Stimulated activated CD8-positive, alpha-beta memory T cell treated with anti-CD3 and anti-CD28 coated beads, Interleukin-2, amount 100 ng/mL, for 1 hour (primary cell): ENCODE measurements at places on chromosomes 16 and 17.

DNA sequence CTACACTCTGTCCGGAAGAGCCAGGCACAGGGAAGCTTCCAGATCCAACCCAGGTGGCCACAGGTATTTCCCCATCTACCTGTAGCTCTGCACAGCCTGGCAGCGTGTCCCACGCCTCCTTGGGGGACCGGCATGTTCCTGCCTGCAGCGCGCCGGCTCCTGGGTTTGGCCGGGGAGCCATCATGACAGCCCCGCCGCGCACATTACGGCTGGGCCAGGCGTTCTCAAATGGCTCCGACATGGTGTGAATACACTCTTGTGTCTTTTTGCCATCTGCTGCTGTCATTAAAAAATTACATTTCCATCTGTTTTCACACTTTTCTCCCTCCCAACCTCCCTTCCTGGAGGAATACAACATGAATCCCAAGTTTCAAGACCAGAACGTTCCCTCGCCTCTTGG lies 8.0 kb upstream of the GINS2 start:
- no peak for DNase-seq

DNA sequence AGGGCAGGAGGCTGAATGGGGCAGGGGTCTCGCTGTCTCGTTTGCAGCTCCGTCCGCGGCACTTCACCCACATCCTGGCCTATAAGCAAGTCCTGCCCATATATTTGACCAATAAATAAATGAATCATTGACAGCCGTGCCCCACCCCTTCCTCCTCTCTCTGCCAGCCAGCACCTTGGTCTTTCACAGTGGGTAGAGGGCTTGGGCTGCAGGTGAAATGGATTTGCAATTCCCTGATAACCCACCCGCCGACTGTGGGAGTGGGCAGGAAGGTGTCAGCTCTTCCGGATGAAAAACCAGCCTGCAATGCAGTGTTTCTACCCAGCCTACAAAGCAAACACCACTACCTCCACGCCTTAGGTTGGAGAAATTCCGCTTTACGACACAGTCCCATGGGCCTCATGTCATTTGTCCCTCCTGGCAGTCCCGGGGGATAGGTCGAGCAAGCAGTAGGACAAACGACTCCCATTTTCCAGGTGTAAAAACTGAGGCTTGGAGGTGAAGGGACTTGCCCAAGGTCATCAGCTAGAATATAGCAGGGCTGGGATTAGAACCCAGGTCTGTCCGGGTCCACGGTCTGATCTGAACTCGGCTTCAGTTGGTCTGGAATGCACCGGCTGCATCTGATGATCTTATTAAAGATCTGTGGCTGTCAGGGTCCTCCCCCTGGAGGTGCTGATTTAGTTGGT lies 79.0 kb downstream of the ABCC1 start:
- DNase-seq: no peak

DNA sequence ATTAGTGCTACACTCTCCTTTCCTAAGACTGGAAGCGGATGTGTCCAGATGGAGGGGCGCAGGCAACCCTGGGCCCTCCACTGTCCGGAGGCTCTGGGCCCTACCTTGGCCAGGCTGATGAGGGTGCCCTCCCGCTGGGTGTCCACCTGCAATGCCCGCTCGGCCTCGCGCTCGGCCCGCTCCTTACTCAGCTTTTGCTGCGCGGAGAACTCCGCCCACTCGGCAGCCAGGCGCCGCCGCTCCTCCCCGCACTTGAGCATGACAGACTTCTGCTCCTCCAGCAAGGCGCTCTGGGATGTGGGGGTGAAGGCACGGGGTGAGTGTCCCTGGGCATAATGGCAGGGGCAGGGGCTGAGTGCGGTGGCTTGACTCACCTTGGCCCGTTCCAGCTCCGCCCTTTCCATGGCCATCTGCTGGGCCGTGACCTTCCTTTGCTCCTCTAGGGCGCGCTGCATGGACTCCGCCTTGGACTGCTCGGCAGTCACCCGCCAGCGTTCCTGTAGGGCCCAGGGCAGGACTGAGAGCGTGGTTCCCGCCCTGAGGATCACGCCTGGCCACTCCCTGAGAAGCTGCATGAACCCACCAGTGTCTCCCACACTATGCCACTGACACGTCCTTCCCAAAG lies 10.1 kb upstream of the MRPL38 start:
- no peak for DNase-seq

DNA sequence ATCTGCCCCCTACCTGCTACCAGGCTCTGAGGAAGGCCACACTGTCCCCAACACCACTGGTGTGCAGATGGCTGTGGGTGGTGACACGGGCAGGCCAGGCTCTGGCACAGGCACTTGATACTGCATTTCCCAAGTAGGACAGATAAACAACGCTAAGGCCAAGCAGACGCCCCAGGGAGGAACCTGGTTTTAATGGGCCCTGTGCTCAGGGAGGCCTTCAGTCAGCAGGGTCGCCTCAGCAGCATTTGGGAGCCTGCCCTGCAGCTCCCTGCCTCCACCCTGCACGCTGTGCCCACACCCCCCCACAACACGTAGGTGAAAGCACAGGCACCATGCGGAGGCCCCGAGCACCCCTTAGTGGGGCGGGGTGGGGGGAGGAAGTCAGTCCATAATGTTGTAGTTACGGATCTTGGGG lies 3.3 kb upstream of the FASN start:
- no peak for DNase-seq

DNA sequence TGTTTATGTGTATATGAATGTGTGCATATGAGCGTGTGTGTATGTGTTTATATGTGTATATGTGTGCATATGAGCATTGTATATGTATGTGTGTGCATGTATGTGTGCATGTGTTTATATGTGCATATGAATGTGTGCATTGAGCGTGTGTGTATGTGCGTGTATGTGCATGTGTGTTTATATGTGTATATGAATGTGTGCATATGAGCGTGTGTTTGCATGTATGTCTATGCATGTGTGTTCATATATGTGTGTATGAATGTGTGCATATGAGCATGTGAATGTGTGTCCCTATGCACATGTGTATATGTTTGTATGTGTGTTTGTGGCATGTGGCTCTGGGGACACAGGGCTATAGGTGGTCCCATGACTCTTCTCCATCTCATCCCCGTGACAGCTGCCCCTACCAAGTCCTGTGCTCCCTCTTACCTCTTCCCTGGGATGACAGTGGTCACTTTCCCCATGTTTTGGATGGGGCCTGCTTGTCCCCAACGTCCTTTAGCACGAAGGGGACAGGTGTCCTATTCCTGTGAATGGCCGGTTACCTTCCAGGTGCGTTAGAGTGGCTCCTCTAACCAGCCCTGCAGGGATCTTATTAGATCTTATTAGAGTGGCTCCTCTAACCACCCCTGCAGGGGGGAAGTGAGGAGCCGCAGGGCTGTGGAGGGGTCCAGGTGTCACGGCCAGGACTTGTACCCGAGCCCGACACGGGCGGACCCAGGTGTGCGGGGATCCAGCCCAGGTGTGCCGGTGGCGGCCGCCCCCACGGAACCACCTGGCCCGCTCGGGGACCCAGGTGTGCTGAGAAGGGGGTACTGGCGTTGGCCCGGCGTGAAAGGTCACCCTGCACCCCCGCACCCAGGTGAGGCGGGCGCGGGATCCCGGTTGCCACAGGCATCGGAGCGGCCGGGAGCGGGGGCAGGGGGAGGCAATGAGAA lies 105.6 kb downstream of the SEC14L1 start:
- no peak for DNase-seq

DNA sequence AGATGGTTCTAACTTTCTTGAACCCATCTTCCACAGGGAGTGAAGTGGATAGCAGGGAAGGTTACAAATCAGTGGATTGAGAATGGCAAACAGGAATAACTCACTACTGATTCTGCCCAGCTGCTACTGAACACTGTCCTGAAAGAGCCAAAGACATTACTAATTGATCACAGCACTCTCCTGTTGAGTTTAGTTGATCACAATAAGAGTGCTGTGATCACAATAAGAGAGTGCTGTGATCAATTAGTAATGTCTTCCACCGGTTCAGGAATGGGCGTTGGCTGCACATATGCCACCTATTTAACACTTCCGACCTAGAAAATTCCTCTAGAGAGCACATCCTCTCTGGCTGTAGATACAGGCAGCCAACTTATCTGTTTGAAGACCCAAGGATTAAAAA lies 11.4 kb downstream of the CFAP97D1 start:
- DNase-seq: no peak

DNA sequence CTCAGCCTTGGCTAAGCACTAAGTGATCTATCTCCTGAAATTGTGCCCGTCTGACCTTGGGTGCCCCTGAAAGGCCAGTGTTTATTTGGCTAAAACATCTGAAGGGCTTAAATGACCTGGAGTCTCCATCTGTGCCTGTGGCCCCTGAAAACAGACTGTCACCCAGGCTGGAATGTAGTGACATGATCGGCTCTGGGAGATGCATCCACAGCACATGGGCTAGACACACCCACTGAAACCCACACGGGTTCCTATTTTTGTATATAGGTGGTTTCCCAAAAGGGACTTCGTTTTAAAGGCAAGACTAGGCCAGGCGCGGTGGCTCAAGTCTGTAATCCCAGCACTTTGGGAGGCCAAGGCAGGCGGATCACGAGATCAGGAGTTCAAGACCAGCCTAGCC lies 13.5 kb downstream of the CEP295NL start:
- DNase-seq: no peak

DNA sequence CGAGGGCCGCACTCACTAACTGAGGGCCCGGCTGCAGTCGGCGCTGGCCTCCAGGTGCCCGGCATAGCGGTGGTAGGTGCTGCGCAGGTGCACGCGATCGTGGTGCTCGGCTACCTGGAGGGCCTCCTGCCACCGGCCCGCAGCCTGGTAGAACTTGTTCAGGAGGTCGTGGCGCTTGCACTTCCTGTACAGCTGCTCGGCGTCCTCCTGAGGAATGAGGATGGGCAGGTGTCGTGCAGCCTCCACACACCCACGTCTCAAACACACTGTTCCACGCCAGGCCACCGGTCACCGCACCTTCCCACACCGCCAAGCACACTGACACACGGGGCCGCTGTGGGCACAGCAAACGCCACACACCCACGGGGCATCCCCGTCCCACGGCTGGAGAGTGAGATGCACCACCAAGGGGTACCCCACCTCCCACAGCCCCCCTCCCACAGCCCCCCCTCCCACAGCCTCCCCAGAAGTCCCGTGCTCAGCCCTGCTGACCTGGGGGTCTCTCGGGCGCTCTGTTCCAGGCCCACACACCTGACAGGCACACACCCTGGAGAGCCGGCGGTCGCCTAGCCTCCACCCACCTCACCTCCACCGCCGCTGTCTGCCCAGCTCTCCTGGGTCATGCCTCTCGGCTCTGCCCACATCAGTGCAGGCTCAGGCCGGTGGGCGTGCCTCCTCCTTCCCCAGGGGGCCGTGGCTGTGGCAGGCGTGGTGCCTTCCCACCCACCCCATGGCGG lies 7.4 kb upstream of the TMEM204 start:
- DNase-seq: no peak

DNA sequence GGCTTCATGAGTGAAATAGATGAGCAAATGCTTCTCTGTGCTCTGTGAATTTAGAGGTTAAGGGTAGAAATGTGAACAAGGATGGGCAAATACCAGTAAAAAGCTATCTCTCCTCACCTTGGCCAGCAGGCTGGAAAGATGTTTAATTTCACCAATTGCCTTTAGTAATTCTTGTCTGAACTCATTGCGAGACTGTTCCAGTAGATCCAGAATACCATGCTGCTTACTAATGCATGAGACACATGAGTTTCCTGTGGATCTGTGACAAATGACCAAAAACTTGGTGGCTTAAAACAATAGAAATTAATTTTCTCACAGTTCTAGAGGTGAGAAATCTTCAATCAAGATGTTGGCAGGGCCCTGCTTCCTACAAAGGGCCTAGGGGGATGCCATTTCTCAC lies 9.3 kb upstream of the ZNF624 start:
- DNase-seq: no peak

DNA sequence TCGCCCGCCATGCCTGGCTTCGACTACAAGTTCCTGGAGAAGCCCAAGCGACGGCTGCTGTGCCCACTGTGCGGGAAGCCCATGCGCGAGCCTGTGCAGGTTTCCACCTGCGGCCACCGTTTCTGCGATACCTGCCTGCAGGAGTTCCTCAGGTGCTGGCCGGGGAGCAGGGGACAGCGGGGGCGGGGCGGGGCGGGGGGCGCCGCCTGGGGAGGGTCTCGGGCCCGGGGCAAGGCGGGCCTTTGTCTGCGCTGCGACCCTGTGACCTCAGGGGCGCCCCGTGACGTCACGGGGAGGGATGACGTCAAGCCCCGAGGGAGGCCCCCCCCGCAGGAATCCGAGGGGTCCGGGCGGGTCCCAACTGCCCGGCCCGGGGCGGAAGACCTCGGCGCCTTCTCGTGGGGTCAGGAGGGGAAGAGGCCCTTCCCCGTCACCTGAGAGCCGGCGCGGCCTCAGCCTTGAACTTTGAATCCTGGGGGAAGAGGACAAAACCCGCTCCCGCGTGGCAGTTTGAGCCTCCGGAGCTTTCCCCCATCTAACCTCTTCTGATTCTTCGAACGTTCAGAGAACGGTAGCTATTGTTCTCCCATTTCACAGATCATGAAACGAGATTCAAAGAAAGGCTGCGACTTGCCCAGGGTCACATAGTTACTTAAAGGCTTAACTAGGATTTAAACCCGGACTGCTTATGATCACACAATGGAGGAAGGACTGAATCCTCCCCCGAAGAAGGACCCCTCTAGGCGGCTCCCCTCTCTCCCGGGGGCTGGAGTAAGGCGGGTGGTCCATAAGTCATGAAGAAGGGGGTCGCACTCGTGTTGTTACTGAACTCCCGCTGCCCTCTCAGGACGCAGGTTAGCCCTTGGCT lies 527 bp downstream of the TRAF4 start:
- no peak for DNase-seq

DNA sequence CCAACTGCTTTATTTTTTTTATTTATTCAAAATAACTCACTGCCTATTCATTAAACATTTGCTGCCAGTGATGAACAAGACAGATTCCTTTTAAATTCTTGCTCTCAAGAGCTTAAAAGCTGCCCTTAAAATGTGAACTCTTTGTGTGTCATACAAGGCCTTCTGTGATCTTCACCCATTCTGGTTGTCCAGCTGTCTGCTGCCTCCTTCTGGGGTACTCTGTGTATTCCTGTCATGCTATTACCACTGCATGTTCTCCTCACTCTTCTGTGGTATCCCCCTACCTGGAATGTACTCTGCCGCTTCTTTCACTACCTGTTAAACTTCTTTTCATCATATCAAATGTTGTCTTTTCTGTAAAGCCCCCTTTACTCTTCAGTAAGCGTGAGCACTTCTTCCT lies 165.8 kb downstream of the CHD9 start:
- DNase-seq: no peak
